ENCODE measurements at places on chromosomes 7 and 10. TPM values are rescaled to one million over a fixed set of nuclear protein-coding genes. Genes with fewer than 3 reads are reported as not detected.

DNA sequence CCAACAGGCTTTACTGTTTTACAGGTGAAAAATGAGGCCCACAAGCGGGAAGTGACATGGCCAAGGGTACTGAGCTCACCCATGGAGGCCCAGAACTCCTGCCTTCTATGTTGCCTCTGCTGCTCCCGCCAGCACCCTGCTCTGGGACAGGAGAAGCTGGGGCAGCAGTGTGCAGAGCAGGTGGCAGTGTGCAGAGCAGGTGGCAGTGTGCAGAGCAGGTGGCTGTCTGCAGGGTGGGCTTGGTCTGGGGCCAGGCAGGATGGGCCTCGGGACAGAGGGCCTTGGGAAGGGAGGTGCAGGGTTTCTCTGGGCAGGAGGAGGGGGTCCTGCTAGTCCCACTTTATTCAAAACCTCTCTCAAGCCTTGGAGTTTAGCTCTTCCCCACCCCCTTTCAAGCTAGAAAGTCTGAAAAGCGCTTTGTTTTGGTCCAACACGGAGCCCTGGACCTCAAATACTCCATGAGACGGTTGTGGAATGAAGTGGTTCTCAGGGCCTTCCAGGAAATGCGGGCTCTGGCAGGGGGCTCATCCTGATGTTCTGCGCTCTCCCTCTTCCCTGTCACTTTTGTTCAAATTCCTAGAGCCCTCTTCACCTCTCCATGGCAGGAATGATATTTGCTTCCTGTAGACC is 26.8 kb downstream of the TSPAN15 start:
- no peak overlapping the region for H3K4me3 ChIP-seq
- peaks cover 80% of the 10 kb centered on the region for H3K4me1 ChIP-seq
- H3K27me3 ChIP-seq, result no peaks in the 10 kb centered on the region
- no peaks in the 10 kb centered on the region for H3K36me3 ChIP-seq

MMRN2 gene
- 81.0 TPM for total RNA-seq

DNA sequence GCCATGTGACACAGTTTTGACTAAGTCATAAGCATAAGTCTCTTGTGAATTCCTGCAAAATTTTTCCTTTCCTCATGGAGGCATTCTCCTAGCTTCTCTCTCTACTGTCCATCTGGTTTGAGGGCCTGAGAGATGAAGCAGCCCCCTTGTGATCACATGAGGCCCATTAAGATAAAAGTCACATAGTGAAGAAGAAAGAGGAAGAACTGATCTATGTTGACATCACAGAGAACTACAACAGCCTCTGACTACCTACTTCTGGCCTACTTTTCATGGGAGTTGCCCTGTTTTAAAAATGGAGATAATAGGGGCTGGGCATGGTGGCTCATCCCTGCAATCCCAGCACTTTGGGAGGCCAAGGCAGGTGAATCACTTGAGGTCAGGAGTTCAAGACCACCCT is 50.4 kb downstream of the TFEC start:
- H3K4me1 ChIP-seq, result no peaks in the 10 kb centered on the region
- H3K27ac ChIP-seq, result no peak overlapping the region
- no peak for DNase-seq
- no peak overlapping the region for H3K4me3 ChIP-seq

- no peaks in the 10 kb centered on the region for H3K36me3 ChIP-seq
- DNase-seq, result no peak
- no peaks in the 10 kb centered on the region for H3K27me3 ChIP-seq
These were observed 341.6 kb downstream of the ABCA13 start for GRCh38 chr7:48512892-48513291.

GRCh38 chr10:96299383-96299782 is 4.9 kb upstream of the DNTT start:
- DNase-seq, result no peak
- no peaks in the 10 kb centered on the region for H3K27me3 ChIP-seq
- H3K4me3 ChIP-seq, result no peak overlapping the region

DNA sequence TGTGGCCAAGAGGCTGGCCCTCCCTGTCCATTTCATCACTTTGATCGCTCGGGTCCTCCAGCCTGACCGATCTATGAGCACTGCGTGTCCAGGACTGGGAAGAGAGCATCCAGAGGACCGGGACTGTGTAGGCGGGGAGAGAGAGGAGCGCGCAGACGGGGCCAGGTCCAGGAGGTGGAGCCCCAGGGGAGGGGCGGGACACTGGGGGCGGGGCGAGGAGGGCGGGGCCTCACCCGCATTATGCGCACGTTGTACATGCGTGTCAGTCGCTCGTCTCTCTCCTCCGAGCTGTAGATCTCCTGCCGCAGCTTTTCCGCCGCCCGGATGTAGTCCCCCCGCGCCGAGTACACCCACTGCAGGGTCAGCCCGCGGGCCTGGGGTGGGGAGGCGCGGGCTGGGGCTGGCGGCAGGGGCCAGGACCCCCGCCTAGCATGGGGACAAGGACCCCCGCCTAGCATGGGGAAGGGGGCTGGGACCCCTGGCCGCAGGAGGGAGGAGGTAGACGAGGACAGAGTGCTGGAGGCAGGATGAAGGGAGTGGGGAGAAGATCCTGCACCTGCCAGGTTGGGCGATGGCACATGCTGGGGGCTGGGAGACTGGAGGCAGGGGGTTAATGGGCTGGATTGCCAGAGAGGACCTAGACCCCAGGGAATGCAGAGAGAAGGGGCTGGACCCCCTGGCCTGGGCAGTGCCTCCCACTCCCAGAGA is 14.3 kb downstream of the MOSPD3 start:
- H3K27me3 ChIP-seq, result no peaks in the 10 kb centered on the region
- H3K4me1 ChIP-seq, result peaks cover 16% of the 10 kb centered on the region
- DNase-seq, result peak; percentile 95
- no peaks in the 10 kb centered on the region for H3K36me3 ChIP-seq
- peak overlapping the region; percentile 77 for H3K27ac ChIP-seq

AZGP1 gene
- not detected for total RNA-seq

DNA sequence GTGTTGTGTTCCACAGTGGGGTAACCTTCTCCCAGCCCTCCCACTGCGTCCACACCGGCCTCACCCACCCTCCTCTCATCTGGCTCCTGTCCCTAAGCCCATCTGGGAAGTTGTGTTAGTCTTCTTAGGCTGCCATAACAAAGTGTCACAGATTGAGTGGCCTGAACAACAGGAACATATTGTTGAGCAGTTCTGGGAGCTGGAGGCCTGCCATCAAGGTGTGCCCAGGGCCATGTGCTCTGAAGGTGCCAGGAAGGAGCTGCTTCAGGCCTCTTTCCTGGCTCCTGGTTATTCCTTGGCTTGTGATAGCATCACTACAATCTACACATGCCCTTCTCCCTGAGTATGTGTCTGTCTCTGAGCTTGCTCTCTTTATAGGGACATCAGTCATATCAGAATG is 327.6 kb upstream of the COBL start:
- H3K4me1 ChIP-seq, result no peaks in the 10 kb centered on the region
- no peaks in the 10 kb centered on the region for H3K36me3 ChIP-seq
- no peak overlapping the region for H3K4me3 ChIP-seq
- no peak for DNase-seq

SYT15 gene
- 3.8 TPM for total RNA-seq

DNA sequence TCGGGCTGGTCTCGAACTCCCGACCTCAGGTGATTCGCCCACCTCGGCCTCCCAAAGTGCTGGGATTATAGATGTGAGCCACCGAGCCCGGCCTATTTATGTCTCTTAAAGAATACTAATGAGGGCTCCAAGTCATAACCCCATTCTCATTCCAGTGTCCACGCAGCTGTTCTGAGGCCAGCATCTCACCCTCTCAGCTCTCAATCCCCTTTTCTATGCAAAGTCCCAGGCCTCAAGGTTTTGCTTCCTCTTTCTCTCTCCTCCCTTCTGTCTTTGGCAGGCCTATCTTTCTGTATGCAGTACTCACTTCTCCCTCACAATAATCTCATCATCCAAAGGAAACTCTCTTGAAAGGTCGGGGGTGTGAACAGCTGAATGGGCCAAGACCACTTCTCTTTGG is 28.0 kb upstream of the VSIR start:
- peak; percentile 37 for DNase-seq
- H3K27me3 ChIP-seq, result no peaks in the 10 kb centered on the region
- no peak overlapping the region for H3K4me3 ChIP-seq
- no peak overlapping the region for H3K27ac ChIP-seq
- no peaks in the 10 kb centered on the region for H3K36me3 ChIP-seq

DNA sequence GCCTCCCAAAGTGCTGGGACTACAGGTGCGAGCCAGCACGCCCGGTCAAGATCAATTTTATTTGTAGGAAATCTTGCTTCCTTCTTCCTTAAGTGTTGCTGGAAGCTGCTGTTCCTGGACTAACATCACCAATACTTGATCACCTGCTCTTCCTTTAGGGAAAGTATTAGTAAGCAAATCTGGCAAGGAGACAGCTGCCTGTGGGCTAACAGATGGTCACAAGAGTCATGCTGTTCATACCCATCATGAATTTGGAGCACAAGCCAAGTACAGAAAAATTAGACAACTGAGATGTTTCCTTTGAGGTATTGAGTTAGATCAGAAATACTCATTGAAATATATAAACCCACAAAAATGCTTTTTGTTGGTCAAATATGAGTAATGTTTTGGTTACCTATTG is 27.9 kb downstream of the BAIAP2L1 start:
- DNase-seq, result no peak
- no peak overlapping the region for H3K4me3 ChIP-seq
- no peaks in the 10 kb centered on the region for H3K27me3 ChIP-seq
- no peaks in the 10 kb centered on the region for H3K36me3 ChIP-seq
- H3K27ac ChIP-seq, result no peak overlapping the region

DNA sequence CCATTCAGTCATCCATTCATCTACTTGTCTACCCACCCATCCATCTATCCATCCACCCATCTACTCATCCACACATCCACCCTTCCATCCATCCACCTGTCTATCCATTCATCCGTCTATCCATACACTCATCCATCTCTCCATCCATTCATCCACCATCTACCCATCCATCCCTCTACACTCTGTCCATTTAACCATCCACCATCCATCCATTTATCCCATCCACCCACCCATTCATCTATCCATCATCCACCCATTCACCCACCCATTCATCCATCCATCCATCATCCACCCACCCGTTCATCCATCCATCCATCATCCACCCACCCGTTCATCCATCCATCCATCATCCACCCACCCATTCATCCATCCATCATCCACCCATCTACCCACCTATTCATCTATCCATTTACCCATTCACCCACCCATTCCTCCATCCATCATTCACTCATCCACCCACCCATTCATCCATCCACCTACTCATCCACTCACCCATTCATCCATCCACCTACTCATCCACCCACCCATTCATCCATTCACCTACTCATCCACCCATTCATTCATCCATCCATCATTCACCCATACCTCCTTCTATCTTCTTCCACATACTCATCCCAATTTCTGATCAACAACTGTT is 39.3 kb upstream of the ELFN1 start:
- H3K36me3 ChIP-seq, result no peaks in the 10 kb centered on the region
- DNase-seq, result no peak
- no peak overlapping the region for H3K27ac ChIP-seq
- no peak overlapping the region for H3K4me3 ChIP-seq

DNA sequence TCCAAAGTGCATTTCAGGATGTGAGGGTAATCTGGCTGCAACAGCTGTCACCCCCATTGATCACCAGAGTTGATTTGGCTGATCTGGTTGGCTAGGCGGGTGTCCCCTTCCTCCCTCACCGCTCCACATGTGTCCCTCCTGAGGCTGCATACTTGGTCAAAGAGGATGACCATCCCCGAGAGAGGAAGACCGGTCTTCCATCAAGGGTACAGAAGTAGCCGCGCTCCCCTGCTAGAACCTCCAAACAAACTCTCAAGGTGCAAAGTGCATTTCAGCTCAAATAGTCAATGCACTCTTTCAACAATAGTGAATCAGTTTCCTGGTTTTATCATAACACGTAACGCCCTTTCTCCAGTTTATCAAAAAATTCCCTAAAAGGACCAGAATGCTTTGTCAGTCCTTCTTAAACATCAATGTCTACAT is 44.6 kb downstream of the CARD11 start:
- H3K4me3 ChIP-seq, result no peak overlapping the region
- no peaks in the 10 kb centered on the region for H3K4me1 ChIP-seq
- H3K36me3 ChIP-seq, result peaks cover 7% of the 10 kb centered on the region
- no peak for DNase-seq
- no peak overlapping the region for H3K27ac ChIP-seq
- H3K27me3 ChIP-seq, result no peaks in the 10 kb centered on the region

ST8SIA6 gene
- 0.67 TPM for total RNA-seq

GRCh38 chr10:102777711-102778453 is 34.1 kb downstream of the WBP1L start:
- no peaks in the 10 kb centered on the region for H3K27me3 ChIP-seq
- peaks cover 100% of the 10 kb centered on the region for H3K4me1 ChIP-seq
- DNase-seq, result no peak
- peak overlapping the region; percentile 82 for H3K27ac ChIP-seq
- H3K4me3 ChIP-seq, result no peak overlapping the region
- H3K36me3 ChIP-seq, result no peaks in the 10 kb centered on the region

DNA sequence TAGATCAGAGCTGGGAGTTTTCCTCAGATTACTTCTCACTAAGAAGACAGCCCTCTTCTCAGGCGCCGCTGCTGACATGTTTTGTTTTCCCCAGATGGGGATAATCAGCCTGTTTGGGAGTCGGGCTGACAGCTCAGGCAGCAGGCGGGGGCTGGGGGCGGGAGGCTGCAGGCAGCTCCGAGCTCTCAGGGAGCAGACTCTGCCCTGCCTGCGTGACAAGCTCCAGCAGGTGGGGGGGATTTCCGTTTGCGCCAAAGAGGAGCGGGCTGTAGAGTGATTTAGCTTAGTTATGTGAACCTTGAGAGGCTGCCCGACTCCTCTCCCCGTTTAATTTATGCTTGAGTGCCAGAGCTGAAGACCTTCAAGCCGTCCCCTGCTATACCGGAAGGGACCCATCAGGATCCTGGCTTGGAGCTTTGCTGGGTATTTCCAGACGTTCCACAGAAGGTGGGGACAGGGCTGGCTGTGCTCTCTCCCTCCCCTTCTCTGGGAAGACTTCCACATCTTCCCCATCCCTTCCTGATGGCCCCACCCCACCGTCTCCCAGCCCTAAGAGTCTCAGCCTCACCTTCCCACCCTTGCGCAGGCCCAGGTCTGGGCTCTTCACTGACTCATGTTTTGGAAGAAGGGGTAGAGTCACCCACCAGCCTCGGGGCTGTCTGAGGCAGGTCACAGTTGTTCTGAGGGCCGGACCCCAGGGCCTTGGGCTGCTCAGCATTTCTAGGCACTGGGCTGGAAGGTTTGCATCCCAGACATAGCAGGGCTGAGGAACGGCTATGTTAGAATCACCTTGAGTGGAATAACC is 24.7 kb upstream of the ADCYAP1R1 start:
- H3K27ac ChIP-seq, result no peak overlapping the region
- H3K27me3 ChIP-seq, result no peaks in the 10 kb centered on the region
- no peak overlapping the region for H3K4me3 ChIP-seq
- no peaks in the 10 kb centered on the region for H3K36me3 ChIP-seq

CFAP46 gene
- 0.76 TPM for total RNA-seq

KIAA1549 gene
- total RNA-seq, result 1.4 TPM

GRCh38 chr10:1963341-1963740 is 226.0 kb upstream of the ADARB2 start:
- no peaks in the 10 kb centered on the region for H3K36me3 ChIP-seq
- no peak overlapping the region for H3K4me3 ChIP-seq
- H3K27me3 ChIP-seq, result no peaks in the 10 kb centered on the region
- DNase-seq, result no peak

Measured in spleen (tissue), 13 donors.